Peyer's patch (tissue), 4 donors: ENCODE measurements at places on chromosomes 3 and 15. TPM values are rescaled to one million over a fixed set of nuclear protein-coding genes. Genes with fewer than 3 reads are reported as not detected.

GRCh38 chr3:122451371-122451770 lies 35.5 kb upstream of the WDR5B start:
- H3K27me3 ChIP-seq = no peaks in the 10 kb centered on the region
- H3K36me3 ChIP-seq = no peaks in the 10 kb centered on the region
- no peak for DNase-seq
- no peaks in the 10 kb centered on the region for H3K4me1 ChIP-seq

The SAMMSON gene
- total RNA-seq = not detected

GRCh38 chr3:31399271-31399670 lies 133.5 kb upstream of the STT3B start:
- H3K27me3 ChIP-seq = no peaks in the 10 kb centered on the region
- H3K27ac ChIP-seq = no peak overlapping the region
- DNase-seq = no peak

DNA sequence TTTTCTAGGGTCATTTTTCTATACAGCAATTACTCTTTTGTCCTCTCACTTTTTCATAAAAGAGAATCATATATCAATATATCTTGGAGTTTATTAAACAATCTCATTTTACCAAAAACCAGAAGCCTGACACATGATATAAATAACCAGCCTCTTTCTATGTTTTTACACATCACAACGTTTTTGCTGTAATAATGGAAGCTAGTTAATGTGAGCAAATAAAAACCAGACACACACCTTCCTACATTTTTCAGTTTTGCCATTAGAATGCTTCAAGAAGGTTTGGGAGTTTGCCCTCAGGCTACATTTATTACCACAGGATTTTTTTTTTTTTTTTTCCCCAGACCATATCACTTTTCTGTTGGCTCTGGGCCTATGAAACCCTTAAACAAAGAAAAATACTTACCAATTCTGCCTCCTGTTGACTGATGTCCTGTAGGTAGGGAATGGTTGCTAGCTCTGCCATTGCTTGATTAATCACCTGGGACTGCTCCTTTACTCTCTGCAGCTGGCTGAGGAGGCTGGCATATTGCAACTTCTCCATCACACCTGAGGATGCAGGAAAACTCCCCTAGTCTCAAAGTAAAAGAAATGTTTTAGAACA lies 165.5 kb downstream of the ECT2 start:
- H3K4me3 ChIP-seq = no peak overlapping the region
- H3K27ac ChIP-seq = no peak overlapping the region
- no peak for DNase-seq

The IL5RA gene
- not detected for total RNA-seq

DNA sequence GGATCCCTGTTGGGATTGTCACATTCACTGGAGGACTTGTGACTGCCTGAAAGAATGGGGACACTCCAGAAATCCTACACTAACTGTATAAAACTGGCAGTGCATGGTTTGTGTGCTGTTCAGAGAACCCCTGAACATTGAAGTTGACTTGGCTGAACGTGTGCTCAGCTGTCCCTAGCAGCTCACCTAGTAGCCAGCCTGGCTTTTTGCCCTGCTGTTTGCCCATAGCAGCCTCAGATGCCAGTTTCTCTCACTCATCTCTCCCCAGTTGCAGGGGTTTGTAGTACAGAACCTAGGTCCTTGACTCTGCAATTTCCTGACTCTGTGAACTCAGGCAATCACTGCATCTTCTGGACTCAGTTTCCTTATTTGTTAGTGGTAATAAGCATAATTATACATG lies 63.0 kb downstream of the KCNAB1 start:
- H3K4me3 ChIP-seq = no peak overlapping the region
- DNase-seq = no peak
- no peaks in the 10 kb centered on the region for H3K27me3 ChIP-seq
- no peaks in the 10 kb centered on the region for H3K4me1 ChIP-seq
- no peaks in the 10 kb centered on the region for H3K36me3 ChIP-seq

The GOLGA8J gene
- not detected for total RNA-seq

GRCh38 chr3:98779541-98780335 lies 16.6 kb downstream of the ST3GAL6 start:
- no peak overlapping the region for H3K4me3 ChIP-seq
- H3K27me3 ChIP-seq = no peaks in the 10 kb centered on the region
- H3K36me3 ChIP-seq = no peaks in the 10 kb centered on the region
- DNase-seq = no peak
- H3K4me1 ChIP-seq = no peaks in the 10 kb centered on the region

The TM6SF1 gene
- not detected for total RNA-seq

- H3K36me3 ChIP-seq = no peaks in the 10 kb centered on the region
- H3K27me3 ChIP-seq = no peaks in the 10 kb centered on the region
- H3K27ac ChIP-seq = no peak overlapping the region
- H3K4me3 ChIP-seq = no peak overlapping the region
- no peak for DNase-seq
Measured at GRCh38 chr3:60094392-60094947, 1044.6 kb upstream of the CFAP20DC start.

DNA sequence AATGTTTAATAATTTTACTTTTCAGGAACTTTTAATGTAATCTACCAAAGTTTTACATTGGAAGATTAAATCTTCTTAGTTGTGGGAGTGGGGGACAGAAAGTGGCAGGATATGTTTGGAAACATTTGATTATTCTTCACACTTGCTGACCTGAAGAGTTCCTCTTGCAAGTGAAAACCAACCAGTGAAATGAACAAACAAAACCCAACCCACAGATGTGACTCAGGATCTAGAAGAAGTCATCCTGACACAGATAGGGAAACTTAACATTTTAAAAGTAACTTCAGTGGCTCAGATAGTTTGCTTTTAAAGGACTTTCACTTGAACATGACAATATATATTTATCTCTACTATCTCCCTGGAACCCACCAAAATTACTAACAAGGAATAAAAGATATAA lies 55.4 kb downstream of the ASTE1 start:
- no peak for DNase-seq
- no peaks in the 10 kb centered on the region for H3K4me1 ChIP-seq
- H3K4me3 ChIP-seq = no peak overlapping the region
- H3K27ac ChIP-seq = no peak overlapping the region
- no peaks in the 10 kb centered on the region for H3K27me3 ChIP-seq

GRCh38 chr15:23570486-23570885 lies 5.0 kb downstream of the MKRN3 start:
- H3K4me1 ChIP-seq = no peaks in the 10 kb centered on the region
- no peak overlapping the region for H3K4me3 ChIP-seq
- H3K36me3 ChIP-seq = no peaks in the 10 kb centered on the region
- H3K27ac ChIP-seq = no peak overlapping the region
- DNase-seq = no peak

The RAF1 gene
- 126 TPM for total RNA-seq

- no peak overlapping the region for H3K4me3 ChIP-seq
- H3K27ac ChIP-seq = no peak overlapping the region
- peak; percentile 24 for DNase-seq
- no peaks in the 10 kb centered on the region for H3K27me3 ChIP-seq
Measured at GRCh38 chr3:123093696-123094095, 26.9 kb downstream of the PDIA5 start.

DNA sequence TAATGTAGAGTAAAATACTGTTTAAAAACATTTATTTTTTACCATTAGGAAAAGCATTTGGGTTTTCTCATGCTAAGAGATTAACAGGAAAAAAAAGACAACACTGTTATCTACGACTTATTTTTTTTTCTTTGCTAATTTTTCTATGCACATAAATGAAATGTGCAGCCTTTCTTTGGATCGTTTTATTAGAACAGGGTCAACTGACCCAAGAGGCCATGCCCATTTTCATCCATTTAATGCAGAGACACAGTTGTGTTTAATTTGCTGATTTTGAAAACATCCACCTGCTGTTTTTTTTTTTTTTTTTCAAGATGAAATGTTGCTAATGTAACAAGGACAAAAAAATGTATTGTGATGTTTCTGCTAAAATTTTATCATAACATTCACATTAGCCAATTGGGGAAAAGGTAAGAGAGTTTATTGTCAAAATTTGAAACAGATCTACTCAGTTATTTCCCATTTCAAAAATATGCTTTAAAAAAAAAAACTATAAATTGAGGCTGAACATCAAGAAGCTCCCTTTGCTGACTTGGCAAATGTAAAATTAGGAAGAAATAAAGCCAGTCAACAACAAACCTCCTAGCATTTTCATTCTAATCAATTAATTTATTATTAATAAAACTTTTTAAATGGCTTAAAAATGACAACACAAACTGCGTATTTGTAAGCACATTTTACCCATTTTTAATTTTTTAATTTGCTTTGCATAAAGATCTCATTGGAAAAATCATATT lies 485.2 kb downstream of the ROBO2 start:
- no peak overlapping the region for H3K4me3 ChIP-seq
- H3K36me3 ChIP-seq = no peaks in the 10 kb centered on the region
- H3K27me3 ChIP-seq = no peaks in the 10 kb centered on the region
- no peak overlapping the region for H3K27ac ChIP-seq

The CLSTN2 gene
- 5.0 TPM for total RNA-seq

DNA sequence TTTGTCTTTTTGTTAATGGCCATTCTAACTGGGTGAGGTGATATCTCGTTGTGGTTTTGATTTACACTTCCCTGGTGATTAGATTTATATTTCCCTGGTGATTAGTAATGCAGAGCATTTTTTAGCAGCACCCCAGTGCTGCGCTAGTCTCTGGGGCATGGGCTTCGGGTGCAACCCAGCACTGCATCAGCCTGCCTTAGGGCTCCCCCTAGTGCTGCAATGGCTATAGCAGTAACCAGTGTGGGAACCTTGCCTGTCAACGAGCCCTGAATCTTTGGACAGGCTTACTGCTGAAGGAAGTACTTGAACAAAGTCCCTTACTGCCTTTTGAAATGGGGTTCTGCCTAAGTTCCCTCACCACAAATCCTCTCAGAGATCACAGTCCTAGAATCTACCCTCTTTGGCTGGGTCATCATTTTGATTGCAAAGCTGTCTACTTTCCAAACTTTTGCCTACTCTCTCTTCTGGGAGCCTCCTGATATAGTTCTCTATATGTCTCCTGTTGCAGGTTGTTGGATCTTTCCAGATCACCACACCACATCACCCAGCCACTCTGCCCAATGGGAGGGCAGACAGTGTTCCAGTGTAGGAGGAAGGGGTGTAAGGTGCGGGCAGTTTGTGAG lies 79.2 kb upstream of the CCNL1 start:
- DNase-seq = peak; percentile 69
- H3K4me3 ChIP-seq = no peak overlapping the region
- H3K27me3 ChIP-seq = no peaks in the 10 kb centered on the region
- H3K27ac ChIP-seq = no peak overlapping the region
- H3K4me1 ChIP-seq = no peaks in the 10 kb centered on the region
